ENCODE measurements at places on chromosomes 12 and 14.

- no peak for DNase-seq
These were observed 1.9 kb upstream of the KRT18 start for GRCh38 chr12:52946797-52947547.

DNA sequence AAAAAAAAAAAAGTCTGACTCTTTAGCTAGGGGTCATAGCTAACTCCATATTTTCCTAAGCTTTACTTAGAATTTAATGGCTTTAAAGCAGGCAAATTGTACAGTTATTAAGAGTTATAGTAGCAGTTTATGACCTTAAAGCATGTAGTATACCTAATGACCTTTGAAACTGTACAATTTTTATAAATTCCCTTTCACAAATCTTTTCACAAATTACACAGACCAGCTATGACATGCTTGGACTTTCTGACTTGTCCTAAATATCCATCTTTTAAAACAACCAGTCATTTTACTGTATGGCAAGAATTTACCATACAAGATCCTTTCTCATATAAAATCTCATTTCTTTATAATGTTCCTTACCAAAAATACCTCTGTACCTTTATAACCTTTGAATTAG is 74.8 kb downstream of the C14orf132 start:
- no peak for DNase-seq

GRCh38 chr12:42442888-42443287 is 116.9 kb downstream of the PPHLN1 start:
- no peak for DNase-seq

DNA sequence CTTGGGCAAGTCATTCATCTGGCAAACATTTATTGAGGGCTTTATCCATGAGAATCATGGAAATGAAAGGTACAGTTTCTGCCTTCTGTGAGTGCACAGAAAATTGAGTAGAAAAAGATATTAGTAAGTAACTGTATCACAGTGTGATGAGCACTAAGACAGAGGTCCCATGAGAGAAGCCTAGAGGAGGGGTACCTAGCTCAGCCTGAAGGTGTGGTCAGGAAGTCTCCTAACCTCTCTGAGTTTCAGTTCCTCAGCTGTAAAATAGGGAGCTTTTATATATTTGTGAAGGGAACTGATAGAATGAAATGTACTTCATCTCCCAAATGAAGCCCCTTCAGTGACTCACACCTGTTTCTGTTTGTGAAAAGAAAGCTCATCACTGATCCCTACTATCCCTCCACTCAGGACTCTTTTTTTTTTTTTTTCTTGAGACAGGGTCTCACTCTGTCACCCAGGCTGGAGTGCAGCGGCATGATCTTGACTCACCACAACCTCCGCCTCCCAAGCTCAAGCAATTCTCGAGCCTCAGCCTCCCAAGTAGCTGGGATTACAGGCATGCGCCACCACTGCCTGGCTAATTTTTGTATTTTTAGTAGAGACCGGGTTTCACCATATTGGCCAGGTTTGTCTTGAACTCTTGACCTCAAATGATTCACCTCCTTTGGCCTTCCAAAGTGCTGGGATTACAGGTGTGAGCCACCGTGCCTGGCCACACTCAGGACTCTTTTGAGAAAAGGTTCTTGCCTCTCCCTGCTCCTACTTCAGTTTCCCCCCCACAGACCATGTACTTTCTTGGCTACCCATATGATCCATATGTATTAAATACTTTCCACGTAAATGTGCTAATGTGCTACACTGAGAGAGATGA is 93.7 kb upstream of the FUT8 start:
- no peak for DNase-seq

Data from neuronal stem cell (in vitro differentiated cells).